ENCODE measurements at places on chromosomes 3 and 15.

DNA sequence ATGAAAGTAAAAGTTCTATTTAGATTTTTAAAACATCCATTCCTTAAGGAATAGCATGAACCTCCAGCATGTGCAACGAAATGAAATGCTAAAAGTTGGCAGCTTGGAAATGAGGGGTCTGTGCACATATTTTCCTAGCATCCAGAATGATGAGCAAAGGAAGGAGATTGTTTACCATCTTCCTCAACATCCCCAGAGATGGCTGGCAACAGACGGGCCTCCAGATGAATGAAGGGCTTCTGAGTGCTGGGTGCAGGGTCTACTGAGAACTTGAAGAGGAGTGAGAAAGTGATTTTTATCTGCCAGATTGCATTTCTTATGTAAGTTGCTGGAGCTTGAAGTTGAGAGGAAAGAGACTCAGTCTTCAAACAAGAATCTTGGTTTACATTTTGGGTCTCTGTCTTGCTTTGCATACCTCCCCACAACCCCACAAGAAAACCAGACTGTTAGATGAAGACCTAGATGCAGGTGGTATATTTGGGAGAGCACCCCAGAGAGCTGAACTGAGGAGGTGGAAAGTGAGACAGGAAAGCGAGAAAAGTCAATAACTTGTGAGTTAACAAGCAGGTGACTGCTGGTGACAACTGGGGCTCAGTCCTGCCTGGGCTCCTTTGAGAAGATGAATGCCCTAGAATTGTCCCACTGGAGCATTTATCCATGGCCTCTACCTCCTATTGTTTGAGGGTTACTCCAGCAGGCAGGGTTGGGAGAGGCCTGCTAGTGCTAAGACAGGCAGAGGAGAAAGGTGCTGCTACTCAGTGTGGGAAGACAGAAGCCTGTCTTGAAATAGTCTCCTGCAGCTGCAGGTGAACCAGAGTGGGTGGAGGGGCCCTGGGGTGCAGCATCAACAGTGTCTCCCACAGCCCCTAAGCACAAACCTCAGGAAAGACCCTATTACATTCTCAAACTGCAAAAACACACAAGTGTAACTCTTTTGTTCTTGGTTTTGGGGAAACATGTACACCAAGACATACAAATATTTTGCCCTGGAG is 10.5 kb upstream of the CCK start:
- H3K4me1 ChIP-seq = no peaks in the 10 kb centered on the region
- H3K27ac ChIP-seq = no peak overlapping the region
- no peak overlapping the region for H3K4me3 ChIP-seq
- no peaks in the 10 kb centered on the region for H3K36me3 ChIP-seq
- DNase-seq = no peak

DNA sequence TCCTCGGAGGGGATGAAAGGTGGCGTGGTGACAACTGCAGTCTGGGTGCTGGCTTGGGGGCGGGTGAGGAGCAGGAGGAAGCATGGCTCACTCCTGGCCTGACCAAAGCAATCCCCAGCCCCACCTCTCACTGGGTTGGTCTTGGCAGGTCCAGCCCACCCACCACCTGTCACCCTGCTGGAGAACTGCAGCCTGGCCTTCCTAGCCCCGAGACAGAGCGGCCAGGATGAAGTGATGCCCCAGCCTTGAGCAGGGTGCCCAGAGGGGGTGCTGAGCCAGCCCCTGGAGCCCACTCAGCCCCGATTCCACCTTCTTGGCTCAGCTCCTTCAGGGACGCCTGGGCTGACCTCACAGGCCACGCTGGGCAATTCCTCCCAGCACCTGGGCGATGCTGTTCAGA is 89.9 kb downstream of the IQSEC1 start:
- H3K4me3 ChIP-seq = no peak overlapping the region
- peaks cover 59% of the 10 kb centered on the region for H3K4me1 ChIP-seq
- H3K27me3 ChIP-seq = no peaks in the 10 kb centered on the region
- no peak for DNase-seq
- H3K36me3 ChIP-seq = peaks cover 76% of the 10 kb centered on the region
- H3K27ac ChIP-seq = peak overlapping the region; percentile 63

DNA sequence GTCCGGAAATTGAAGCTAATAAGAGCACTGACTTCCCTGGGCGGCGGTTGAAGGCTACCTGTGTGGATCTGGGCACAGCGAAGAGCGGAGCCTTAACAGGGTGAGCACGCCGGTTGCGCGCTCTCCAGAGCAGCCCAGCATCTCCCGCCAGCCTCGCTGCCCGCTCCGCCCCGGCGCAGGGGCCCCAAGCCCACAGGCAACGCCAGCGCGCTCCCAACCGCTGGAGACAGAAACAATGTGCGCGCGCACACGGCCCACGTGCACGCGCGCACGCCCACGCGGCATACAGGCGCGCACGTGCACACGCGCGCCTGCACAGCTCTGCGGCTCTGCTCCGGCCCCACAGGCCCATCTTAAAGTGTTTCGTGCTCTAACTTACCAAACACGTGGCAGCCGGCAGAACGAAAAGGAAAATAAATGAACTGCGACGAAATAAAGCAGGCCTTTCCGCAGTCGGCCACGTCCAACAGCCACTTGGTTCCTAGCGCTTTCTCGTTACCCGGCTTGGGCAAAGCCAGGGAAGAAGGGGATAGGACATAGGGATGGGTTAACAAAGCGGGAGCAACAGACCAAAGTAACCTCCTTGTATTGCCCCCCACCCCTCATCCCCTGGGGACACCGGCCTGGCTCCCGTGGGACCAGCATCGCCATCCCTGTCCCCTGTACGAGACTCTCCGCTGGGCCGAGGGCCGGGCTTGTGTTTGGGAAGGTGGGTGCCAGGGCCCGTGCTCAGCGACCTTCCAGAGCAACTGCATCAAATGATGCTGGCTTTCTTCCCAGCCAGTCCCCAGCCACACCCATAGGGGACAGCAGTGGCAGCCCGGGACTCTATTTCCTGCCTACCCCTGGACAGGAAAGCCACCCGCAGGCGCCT is 203.7 kb downstream of the ABHD5 start:
- no peak overlapping the region for H3K27ac ChIP-seq
- H3K27me3 ChIP-seq = peaks cover 10% of the 10 kb centered on the region
- DNase-seq = peak; percentile 74
- H3K4me3 ChIP-seq = peak overlapping the region; percentile 58

DNA sequence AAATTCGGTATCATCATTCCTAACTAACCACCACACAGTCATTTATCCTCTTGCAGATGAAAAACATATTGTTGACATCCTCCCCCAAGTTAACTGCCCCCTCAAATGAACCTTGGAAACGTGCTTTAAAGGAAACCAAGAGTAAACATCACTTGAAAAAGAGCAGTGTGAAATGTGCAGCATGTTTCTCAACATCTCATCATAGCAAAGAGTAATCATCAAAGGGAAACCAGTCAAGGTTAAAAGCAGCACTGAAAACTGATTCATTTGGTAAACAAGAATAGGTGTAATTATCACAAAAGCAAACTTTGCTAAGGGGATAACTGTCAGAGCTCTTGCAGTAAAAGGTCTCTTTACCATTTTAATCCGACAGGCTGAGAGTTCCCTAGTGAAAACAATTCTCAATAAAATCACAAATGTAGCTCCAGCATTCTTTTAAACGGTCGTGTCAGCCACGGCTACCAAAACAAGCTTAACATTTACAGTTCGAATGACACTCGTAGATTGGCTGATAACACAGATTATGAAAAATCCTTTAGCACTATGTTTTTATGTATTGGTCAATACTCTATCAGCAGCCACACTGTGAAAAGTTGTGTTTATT is 461.0 kb downstream of the GBE1 start:
- DNase-seq = no peak
- no peaks in the 10 kb centered on the region for H3K27me3 ChIP-seq
- no peaks in the 10 kb centered on the region for H3K4me1 ChIP-seq
- H3K27ac ChIP-seq = no peak overlapping the region
- no peak overlapping the region for H3K4me3 ChIP-seq
- no peaks in the 10 kb centered on the region for H3K36me3 ChIP-seq

DNA sequence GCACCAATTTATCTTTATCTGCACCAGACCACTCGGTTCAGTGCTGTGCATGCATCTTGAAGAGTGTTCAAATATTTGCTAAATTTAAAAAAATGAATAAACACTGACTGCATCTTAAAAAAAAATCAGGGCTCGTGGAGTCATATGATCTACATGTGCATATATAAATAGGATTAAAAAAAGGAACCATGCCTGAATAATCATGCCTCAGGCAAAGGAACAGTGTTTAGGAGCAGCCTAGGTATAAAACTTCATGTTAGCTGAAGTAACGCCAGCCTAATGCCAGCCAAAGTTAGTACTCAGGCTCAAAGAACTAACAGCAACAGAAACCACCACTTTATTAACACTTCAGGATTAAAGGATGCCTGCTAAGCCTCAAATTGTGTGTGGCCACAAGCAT is 9.5 kb downstream of the ABCC5 start:
- H3K4me1 ChIP-seq = peaks cover 29% of the 10 kb centered on the region
- no peak overlapping the region for H3K27ac ChIP-seq
- no peak for DNase-seq

DNA sequence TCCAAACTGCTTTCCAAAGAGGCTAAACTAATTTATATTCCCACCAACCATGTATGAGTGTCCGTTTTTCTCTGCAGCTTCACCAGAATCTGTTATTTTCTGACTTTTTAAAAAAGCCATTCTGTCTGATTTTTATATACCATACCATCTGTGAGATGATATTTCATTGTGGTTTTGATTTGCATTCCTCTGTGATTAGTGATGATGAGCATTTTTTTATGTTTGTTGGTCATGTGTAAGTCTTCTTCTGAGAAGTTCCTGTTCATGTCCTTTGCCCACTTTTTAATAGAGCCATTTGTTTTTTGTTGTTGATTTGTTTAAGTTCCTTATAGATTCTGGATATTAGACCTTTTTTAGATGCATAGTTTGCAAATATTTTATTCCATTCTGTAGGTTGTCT is 179.4 kb upstream of the ALCAM start:
- no peaks in the 10 kb centered on the region for H3K4me1 ChIP-seq
- H3K27ac ChIP-seq = no peak overlapping the region
- no peaks in the 10 kb centered on the region for H3K27me3 ChIP-seq
- H3K36me3 ChIP-seq = no peaks in the 10 kb centered on the region
- no peak for DNase-seq

GRCh38 chr3:69888040-69888942 is 111.2 kb upstream of the SAMMSON start:
- H3K4me1 ChIP-seq = no peaks in the 10 kb centered on the region
- no peak for DNase-seq
- H3K36me3 ChIP-seq = no peaks in the 10 kb centered on the region
- H3K27me3 ChIP-seq = no peaks in the 10 kb centered on the region
- no peak overlapping the region for H3K4me3 ChIP-seq

GRCh38 chr3:68999605-69000004 is 13.9 kb downstream of the EOGT start:
- H3K27me3 ChIP-seq = no peaks in the 10 kb centered on the region
- H3K4me1 ChIP-seq = no peaks in the 10 kb centered on the region
- H3K27ac ChIP-seq = no peak overlapping the region
- H3K4me3 ChIP-seq = no peak overlapping the region
- DNase-seq = no peak
- H3K36me3 ChIP-seq = no peaks in the 10 kb centered on the region

- peaks cover 8% of the 10 kb centered on the region for H3K36me3 ChIP-seq
- peak overlapping the region; percentile 35 for H3K4me3 ChIP-seq
Observed at GRCh38 chr15:63544258-63545026, 40.0 kb downstream of the USP3 start.

GRCh38 chr15:74843891-74844299 is 939 bp upstream of the ULK3 start:
- no peak for DNase-seq
- peak overlapping the region; percentile 78 for H3K27ac ChIP-seq
- H3K4me3 ChIP-seq = no peak overlapping the region
- H3K4me1 ChIP-seq = peaks cover 40% of the 10 kb centered on the region

DNA sequence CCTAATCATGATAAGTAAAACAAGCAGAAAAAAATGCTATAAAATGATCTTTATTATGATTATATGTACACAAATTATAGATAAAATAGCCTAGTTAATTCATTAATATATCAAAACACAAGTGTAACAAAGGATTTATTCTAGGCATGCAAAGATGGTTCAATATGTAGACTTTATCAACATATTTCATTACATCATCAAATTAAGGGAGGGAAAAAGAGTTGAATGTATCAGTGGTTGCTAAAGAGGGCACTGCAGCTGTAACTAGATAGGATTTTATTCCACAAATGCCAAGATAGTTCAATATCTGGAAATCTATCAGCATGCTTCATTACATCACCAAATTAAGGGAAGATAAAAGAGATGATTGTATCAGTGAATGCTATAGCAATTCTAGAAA is 248.3 kb downstream of the LPP start:
- H3K4me1 ChIP-seq = peaks cover 62% of the 10 kb centered on the region
- H3K4me3 ChIP-seq = no peak overlapping the region
- H3K27ac ChIP-seq = no peak overlapping the region
- DNase-seq = no peak
- no peaks in the 10 kb centered on the region for H3K27me3 ChIP-seq
- peaks cover 2% of the 10 kb centered on the region for H3K36me3 ChIP-seq

GRCh38 chr3:128001576-128001975 is 50.7 kb upstream of the SEC61A1 start:
- no peaks in the 10 kb centered on the region for H3K36me3 ChIP-seq
- H3K4me3 ChIP-seq = no peak overlapping the region
- no peaks in the 10 kb centered on the region for H3K27me3 ChIP-seq
- H3K4me1 ChIP-seq = no peaks in the 10 kb centered on the region
- no peak for DNase-seq
- no peak overlapping the region for H3K27ac ChIP-seq

- no peak for DNase-seq
- no peak overlapping the region for H3K27ac ChIP-seq
- no peaks in the 10 kb centered on the region for H3K36me3 ChIP-seq
- H3K4me3 ChIP-seq = no peak overlapping the region
Observed at GRCh38 chr3:23302271-23302670, 99.1 kb downstream of the UBE2E2 start.

DNA sequence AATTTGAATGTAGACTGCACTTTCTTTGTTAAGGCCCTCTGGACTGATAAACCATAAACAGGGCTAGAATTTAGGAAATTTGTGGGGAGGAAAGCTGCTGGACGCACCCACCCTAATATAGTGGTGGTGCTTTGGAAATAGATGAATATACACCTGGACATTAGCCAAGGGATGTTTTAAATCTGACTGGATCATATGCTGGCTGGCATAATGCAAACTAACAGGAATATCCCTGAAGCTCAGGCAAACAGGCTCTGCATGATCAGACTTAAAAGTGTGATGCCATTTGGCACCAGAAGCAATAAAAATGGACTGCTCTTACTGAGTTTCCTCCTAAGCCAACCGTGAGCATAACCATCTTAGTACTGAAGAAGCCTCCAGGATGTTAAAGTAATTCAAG is 465.8 kb upstream of the ROBO1 start:
- DNase-seq = no peak
- no peaks in the 10 kb centered on the region for H3K4me1 ChIP-seq
- no peak overlapping the region for H3K27ac ChIP-seq
- H3K36me3 ChIP-seq = no peaks in the 10 kb centered on the region
- no peaks in the 10 kb centered on the region for H3K27me3 ChIP-seq
- H3K4me3 ChIP-seq = no peak overlapping the region

DNA sequence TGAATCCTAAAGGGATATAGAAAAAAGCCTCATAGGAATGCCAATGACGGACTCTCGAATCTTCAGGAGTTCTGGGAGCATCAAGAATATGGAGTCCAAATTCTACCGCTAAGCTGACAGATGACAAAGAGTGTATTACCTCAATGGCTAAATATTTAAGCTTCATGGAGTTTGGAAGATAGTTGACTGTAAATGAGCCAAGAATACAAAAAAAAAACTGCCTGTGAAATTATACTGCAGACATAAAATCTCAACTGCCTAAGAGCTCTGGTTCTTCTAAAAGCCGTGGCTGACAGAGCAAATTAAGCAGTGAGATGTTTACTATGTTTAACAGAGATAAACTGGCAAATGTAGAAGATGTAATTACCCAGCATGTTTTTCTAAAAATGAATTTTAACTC is 140.0 kb downstream of the GADL1 start:
- peaks cover 6% of the 10 kb centered on the region for H3K4me1 ChIP-seq
- H3K27ac ChIP-seq = no peak overlapping the region
- H3K36me3 ChIP-seq = no peaks in the 10 kb centered on the region
- DNase-seq = no peak
- H3K4me3 ChIP-seq = no peak overlapping the region
